ENCODE measurements at places on chromosomes 4 and X. TPM values are rescaled to one million over a fixed set of nuclear protein-coding genes. Genes with fewer than 3 reads are reported as not detected.

DNA sequence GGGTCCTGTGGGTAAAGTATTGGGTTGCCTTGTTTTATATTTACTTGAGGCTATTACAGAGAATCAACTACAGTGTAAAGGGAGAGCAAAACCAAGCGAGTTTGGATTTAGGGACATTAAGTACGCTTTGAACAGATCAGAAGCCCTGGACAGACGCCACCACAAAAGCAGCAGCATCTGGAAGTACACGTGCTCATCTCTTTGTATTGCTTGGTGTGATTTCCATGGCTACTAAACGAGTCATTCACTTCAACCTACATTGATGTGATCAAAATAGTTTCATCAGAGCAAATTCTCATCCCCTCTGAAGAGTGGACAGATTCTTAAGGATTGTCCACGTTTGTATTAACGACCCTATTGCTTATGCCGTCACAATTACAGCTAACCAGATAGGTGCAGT, 85.1 kb downstream of the SORBS2 start:
- no peaks in the 10 kb centered on the region for H3K36me3 ChIP-seq
- H3K27me3 ChIP-seq = peaks cover 20% of the 10 kb centered on the region
- no peak for DNase-seq
- H3K27ac ChIP-seq = no peak overlapping the region
- H3K4me3 ChIP-seq = no peak overlapping the region

DNA sequence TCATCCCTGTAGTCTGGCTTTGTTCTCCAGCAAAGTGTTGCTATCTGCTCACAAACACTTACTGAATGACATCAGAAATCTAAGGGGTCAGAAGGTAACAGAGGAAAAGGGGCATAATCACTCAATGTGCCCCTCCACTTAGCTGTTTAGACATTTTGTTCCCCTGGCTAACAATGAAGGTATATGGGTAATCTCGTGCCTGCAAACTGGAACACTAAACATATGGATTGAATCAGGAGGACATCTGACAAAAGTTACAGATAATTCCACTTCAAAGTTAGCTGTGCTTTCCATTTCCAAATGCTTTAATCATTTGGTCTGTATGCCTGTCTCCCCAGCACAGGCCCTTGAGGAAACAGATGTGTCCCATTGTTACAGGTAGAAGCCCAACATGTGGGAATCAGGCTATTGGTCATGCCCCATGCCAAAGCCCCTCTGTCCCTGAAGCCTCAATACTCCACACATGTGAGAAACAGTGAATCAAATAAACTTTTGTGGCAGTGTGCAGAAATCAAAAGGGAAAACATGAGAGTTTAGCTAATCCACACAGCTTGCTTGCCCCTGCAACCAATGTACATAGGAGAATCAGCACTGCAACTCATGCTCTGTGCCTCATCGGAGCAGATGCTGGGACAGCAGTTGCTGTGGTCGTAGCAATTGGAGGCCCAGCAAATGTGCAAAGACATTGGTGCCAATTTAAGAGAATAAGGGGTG, 111.7 kb downstream of the RNF150 start:
- peaks cover 2% of the 10 kb centered on the region for H3K27me3 ChIP-seq
- DNase-seq = no peak
- no peak overlapping the region for H3K4me3 ChIP-seq
- H3K36me3 ChIP-seq = no peaks in the 10 kb centered on the region
- H3K4me1 ChIP-seq = no peaks in the 10 kb centered on the region

GRCh38 chrX:108313669-108314068, 124.6 kb downstream of the COL4A6 start:
- no peaks in the 10 kb centered on the region for H3K36me3 ChIP-seq
- no peak for DNase-seq
- H3K4me3 ChIP-seq = no peak overlapping the region
- H3K27ac ChIP-seq = no peak overlapping the region

- H3K4me3 ChIP-seq = no peak overlapping the region
- no peaks in the 10 kb centered on the region for H3K36me3 ChIP-seq
- H3K4me1 ChIP-seq = no peaks in the 10 kb centered on the region
- H3K27me3 ChIP-seq = no peaks in the 10 kb centered on the region
Measured at GRCh38 chr4:29224911-29225310, 1495.3 kb upstream of the PCDH7 start.

DNA sequence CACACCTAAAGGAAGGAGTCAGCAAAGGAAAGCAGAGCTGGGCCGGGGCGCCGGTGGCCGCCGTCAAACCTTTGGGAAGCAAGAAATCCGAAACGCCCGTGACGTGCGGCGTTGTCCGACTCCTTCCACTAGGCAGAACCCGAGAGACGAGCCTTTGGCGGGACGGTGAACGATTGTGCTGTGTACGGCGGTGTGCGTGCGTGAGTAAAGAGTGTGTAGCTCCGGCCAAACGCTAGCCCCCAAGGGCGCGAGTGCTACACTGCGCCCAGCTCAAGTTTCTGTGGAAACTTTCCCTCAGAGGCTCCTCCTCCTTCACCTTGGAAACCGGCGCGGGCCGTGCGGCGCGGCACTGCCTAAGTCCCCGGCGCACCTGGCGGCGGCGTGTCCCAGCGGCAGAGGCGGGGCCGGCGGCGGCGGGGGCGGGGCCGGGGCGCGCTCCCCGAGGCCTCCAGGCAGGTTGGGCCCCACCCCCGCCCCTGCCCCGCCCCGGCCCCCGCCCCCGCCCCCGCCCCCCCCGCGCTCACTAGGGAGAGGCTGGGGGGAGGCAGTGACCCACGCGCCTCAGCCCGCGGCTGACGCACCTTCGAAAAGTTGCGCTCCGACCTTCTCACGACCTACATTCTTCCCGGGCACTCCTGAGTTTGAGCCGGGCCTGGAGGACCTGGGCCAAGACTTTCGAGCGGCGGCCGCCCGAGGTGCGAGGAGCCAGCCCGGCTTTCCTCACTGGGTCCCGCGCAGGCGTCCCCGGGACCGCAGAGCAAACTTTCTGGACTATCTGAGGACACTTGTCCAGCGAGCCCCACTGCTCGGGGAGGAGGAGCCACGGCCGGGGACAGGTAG, at the start of gene FHIP1A:
Gene FHIP1A, plus strand, starts transcription at position 547 of the 840 bp plus-strand sequence. CDS start 157,084 bp downstream, outside the sequence.
- H3K36me3 ChIP-seq = no peaks in the 10 kb centered on the region
- peaks cover 20% of the 10 kb centered on the region for H3K4me1 ChIP-seq
- H3K27me3 ChIP-seq = peaks cover 55% of the 10 kb centered on the region
- peak; percentile 70 for DNase-seq
- peak within 1 kb of the TSS; percentile 34 for H3K27ac ChIP-seq

DNA sequence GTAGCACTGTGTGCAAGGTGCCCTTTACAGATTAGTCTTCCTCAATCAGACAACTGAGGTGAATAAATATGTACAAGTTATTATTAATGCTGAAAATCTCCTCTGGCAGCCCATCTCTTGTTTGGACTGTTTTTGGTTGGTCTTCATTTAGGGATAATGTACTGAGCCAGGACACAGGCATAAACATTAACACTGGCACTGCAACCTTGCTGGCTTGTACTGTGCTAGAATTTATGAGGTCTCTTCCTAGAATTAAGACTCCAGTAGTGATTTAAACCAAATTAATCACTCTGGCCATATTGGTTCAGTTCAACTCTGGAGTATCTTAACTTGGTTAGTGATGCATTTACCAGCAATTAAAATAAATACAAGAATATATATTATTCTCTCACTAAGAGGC, 244.7 kb upstream of the GK2 start:
- DNase-seq = no peak
- H3K36me3 ChIP-seq = no peaks in the 10 kb centered on the region
- H3K4me3 ChIP-seq = no peak overlapping the region
- H3K27me3 ChIP-seq = no peaks in the 10 kb centered on the region
- no peaks in the 10 kb centered on the region for H3K4me1 ChIP-seq

GRCh38 chrX:42396136-42396535, 381.8 kb downstream of the PPP1R2C start:
- peaks cover 15% of the 10 kb centered on the region for H3K4me1 ChIP-seq
- no peaks in the 10 kb centered on the region for H3K36me3 ChIP-seq
- DNase-seq = no peak
- no peak overlapping the region for H3K4me3 ChIP-seq
- H3K27me3 ChIP-seq = no peaks in the 10 kb centered on the region

GRCh38 chr4:127822430-127822829, 40.3 kb downstream of the HSPA4L start:
- H3K27ac ChIP-seq = no peak overlapping the region
- no peaks in the 10 kb centered on the region for H3K4me1 ChIP-seq
- no peak overlapping the region for H3K4me3 ChIP-seq

GRCh38 chrX:50778272-50778671, 35.7 kb downstream of the SHROOM4 start:
- H3K27ac ChIP-seq = no peak overlapping the region
- H3K27me3 ChIP-seq = no peaks in the 10 kb centered on the region
- H3K36me3 ChIP-seq = no peaks in the 10 kb centered on the region
- no peak overlapping the region for H3K4me3 ChIP-seq
- no peaks in the 10 kb centered on the region for H3K4me1 ChIP-seq
- no peak for DNase-seq

DNA sequence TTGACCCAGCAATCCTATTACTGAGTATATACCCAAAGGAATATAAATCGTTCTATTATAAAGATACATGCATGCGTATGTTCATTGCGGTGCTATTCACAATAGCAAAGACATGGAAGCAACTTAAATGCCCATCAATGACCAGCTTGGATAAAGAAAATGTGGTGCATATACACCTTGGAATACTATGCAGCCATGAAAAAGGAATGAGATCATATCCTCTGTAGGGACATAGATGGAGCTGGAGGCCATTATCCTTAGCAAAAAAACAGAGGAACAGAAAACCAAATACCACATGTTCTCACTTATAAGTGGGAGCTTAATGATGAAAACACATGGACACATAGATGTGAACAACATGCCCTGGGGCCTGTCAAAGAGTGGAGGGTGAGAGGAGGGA, 124.1 kb upstream of the AFF2 start:
- no peaks in the 10 kb centered on the region for H3K27me3 ChIP-seq
- H3K36me3 ChIP-seq = peaks cover 2% of the 10 kb centered on the region
- no peak for DNase-seq
- no peak overlapping the region for H3K27ac ChIP-seq
- no peak overlapping the region for H3K4me3 ChIP-seq

DNA sequence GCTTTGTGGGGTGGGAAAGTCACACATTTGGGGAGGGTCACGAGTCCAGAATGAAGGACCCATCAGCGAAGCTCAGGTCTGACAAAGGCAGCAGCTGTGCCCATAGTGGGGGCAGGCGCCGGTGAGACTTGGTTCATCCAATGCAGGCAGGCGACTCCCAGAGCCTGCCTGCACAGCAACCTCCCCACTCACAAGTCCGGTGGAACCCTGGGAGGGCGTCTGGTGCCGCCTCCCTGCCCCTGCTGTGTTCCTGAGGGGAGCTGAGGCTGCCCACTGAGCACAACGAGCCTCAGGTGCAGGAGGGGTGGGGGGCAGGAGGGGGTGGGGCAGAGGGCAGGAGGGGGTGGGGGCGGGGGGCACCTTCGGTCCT, 13.7 kb downstream of the LRPAP1 start:
- H3K4me3 ChIP-seq = no peak overlapping the region
- no peak overlapping the region for H3K27ac ChIP-seq
- peaks cover 25% of the 10 kb centered on the region for H3K36me3 ChIP-seq
- no peaks in the 10 kb centered on the region for H3K27me3 ChIP-seq
- DNase-seq = no peak

DNA sequence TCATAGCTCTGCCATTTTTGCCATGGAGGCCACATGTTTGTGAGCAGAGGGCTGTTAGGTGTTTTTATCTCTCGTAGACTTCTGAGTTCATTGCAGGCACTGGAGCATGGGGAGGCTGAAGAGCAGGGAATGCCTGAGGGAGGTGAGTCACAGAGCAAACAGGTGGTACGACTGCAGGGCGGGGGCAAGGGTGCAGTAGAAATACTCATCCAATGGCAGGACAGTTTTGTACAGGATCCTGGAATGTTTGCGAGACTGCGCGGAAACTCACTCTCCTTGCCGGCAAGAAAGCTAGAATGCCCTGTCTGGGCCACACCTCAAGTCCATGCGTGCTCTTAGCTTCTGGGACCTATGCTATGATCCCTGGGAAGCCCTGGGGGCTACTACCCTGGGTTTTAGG, 20.0 kb upstream of the VCX2 start:
- H3K4me3 ChIP-seq = no peak overlapping the region
- no peaks in the 10 kb centered on the region for H3K27me3 ChIP-seq
- no peaks in the 10 kb centered on the region for H3K4me1 ChIP-seq
- H3K36me3 ChIP-seq = no peaks in the 10 kb centered on the region
- no peak for DNase-seq

DNA sequence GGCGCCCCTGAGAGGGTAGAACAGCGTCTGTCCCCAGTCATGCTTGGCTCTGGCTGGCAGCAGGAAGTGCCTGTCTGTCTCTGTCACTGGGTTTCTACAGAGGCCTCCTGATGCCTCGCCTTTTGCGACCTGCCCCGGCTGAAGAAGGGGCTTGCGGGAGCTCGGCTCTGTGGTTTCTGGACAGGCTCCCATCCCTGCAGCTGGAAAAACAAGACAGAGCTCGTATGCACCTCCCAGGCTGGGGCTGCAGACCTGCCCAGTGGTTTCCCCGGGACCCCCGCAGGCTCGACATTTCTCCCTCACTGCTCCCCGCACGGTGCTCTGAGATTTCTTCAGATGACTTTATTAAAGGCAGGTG, 57.0 kb upstream of the SORCS2 start:
- no peak for DNase-seq
- peaks cover 5% of the 10 kb centered on the region for H3K4me1 ChIP-seq
- no peak overlapping the region for H3K4me3 ChIP-seq
- H3K36me3 ChIP-seq = no peaks in the 10 kb centered on the region
- no peaks in the 10 kb centered on the region for H3K27me3 ChIP-seq
- no peak overlapping the region for H3K27ac ChIP-seq

DNA sequence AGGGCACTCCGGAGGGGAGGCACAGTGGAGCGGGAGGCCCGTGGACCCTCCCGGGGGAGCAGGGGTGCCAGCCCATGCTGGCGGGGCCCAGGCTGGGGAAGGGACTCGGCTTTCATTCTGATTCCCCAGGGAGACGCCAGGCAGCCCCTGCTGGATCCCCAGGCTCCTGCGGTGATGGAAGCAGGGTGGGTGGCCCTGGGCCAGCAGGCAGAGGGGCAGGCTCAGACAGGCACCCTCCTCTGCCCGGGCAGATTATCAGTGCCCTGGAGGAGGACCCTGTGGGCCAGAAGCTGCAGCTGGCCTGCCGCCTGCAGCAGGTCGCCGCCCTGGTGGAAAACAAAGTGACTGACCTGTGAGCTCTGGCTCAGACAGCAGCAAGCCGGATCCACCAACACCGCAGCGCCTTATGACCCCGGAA, 2.1 kb upstream of the SRPK3 start:
- peaks cover 8% of the 10 kb centered on the region for H3K27me3 ChIP-seq
- DNase-seq = no peak
- no peaks in the 10 kb centered on the region for H3K4me1 ChIP-seq
- no peak overlapping the region for H3K27ac ChIP-seq
- H3K4me3 ChIP-seq = no peak overlapping the region

GRCh38 chrX:27968352-27968751, 12.9 kb downstream of the DCAF8L1 start:
- no peak for DNase-seq
- no peaks in the 10 kb centered on the region for H3K4me1 ChIP-seq
- no peak overlapping the region for H3K27ac ChIP-seq

The JCHAIN gene
- total RNA-seq = not detected

The NDST3 gene
- not detected for total RNA-seq

The ATP8A1 gene
- total RNA-seq = 21.1 TPM

The HERC5 gene
- total RNA-seq = 47.8 TPM

The MEPE gene
- total RNA-seq = not detected

The SPON2 gene
- 28.3 TPM for total RNA-seq
